ENCODE measurements at places on chromosomes 12 and 14.

GRCh38 chr12:105175397-105175990, 60.5 kb downstream of the APPL2 start:
- no peak for DNase-seq

GRCh38 chr12:132551641-132552031, 58.7 kb downstream of the LRCOL1 start:
- DNase-seq = no peak

DNA sequence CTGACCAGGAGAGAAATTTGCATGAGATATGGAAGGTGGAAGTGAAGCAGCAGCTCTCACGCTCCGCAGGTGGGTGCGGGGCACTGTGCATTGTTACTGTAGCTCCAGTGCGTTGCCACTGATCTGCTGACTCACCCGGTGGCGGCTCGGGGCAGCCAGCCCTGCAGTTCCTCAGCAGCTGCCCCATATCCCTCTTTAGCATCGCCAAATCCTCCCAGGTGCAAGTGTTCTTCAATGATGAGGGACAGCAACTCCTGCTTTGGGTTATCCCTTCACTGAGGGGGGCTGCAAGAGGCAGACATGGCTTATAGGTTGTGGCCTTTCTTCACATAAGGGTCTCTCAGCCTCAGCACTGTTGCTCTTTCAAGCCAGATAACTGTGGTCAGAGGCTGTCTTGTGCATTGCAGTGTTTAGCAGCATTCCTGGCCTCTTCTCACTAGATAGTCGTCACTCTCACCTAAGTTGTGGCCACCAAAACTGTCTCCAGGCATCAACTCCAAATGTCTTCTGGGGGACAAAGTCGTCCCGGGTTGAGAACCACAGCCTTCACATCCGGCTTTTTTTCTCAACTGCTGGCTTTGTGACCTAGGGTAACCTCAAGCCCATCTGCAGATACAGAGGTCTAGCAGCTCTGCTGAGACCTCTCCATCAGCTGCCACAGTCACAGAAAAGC, 180.8 kb downstream of the EFCAB11 start:
- DNase-seq = no peak

DNA sequence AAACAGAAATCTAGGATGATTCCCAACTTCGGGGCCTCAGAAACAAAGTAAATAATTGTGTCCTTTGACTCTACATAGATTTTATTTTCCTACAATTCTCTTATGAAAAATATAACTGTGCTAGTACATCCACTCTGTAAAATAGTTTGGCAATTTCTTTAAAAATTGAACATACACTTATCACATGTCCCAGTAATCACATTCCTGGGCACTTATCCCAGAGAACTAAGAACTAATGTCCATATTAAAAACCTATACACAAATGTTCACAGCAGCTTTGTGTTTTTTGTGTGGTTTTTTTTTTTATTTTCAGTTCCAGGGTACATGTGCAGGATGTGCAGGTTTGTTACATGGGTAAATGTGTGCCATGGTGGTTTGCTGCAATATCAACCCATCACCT, 99.0 kb downstream of the KCNH5 start:
- DNase-seq = no peak

DNA sequence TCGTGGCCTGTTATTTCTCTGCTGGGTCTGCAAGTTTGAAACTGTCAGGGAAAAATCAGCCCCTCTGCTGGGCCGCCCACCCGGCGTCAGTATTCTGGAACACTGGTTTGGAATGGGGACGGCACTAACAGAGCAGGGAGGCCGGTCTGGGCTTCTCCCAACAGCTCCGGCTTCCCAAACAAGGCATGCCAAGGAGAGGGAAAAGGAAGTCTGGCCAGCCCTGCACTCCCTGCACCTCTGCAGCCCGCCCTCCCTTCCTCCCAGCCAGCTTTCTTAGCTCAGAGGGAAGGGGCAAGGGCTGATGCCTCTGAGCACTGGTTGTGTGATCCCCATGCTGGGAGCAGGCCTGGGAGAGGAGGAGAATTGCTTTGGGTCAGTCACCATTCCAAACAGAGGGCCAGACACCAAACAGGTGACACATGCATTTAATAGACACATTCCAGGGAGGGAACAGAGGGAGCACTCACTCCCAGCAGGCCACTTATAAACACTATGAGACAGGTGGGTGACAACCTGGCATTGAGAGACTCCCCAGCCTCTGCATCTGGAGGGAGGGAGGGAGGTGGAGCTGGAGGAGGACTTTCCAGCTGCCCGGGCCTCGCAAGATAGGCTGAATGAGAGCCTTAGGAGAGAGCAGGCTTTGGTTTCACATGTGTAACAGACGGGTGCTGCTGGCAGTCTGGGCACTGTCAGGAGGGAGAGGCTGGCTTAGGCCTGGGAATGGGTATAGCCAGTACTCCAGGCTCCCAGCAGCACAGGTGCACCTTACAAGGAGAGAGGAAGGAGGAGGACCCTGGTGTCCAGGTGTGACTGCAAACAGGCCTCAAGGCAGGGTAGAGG, 10.3 kb downstream of the KRT75 start:
- no peak for DNase-seq

DNA sequence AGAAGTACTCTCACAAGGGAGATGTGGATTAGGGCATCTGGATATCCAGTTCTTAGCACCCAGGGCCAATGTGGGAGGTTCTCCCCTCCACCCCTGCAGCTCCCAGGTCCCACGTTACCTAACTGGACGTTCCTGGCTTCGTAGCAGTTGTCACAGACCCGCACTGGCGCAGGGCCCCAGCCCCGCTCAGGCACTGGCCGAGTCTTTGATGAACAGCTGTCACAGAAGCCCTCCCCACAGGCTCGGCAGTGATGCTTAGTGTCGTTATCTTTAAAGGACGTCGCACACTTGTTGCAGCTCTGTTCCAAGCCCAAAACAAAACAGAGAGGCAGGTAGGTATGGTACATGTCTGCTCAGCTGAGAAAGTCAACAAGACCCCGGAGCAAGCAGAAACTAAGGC, 48.4 kb downstream of the DCAF4 start:
- DNase-seq = no peak

DNA sequence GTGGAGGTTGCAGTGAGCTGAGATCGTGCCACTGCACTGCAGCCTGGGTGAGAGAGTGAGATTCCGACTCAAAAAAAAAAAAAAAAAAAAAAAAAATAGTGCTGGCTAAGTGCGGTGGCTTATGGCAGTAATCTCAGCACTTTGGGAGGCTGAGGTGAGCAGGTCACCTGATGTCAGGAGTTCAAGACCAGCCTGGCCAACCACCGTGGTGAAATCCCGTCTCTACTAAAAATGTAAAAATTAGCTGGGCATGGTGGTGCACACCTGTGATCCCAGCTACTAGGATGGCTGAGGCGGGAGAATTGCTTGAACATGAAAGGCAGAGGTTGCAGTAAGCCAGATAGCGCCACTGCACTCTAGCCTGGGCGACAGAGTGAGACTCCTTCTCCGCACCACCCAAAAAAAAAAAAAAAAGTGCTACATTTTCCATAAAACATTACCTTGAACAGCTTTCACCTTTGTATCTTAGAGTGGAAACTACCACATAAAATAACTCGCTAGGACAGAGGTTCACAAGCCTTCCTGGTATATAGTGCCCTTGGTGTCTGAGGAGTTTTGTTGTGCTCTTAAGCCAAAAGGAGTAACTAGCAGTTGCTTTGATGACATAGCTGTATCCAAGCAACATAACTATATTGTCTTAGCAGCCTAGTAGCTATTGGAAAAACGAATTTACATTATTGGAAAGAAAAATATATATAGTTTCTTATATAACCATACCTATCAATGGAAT, 11.1 kb downstream of the PTGES3 start:
- DNase-seq = no peak

DNA sequence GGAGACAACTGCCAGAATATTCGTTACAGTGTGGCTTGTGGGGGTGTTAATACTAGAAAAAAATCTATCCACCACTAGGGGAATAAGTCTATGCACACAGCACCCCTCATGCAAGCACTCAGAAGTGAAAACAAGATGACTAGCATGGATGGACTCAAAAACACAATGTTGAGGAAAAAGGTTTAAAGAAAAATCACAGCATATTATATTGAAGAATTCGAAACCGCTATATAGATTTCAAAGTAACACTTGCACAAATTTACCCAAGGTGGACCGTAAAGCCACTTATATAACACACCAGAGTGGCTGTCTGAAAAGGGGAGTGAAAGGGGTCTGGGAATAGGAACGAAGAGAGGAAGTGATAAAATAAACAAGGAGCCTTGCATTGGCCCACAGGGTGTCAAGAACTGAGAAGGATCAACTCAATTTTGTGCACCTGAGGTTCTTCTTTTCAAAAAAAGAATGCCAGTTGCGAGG, 544 bp downstream of the ABCD4 start:
- no peak for DNase-seq

GRCh38 chr14:52318826-52319645, 4.9 kb downstream of the PTGER2 start:
- no peak for DNase-seq

GRCh38 chr12:77893918-77894317, 63.2 kb downstream of the NAV3 start:
- DNase-seq = no peak

DNA sequence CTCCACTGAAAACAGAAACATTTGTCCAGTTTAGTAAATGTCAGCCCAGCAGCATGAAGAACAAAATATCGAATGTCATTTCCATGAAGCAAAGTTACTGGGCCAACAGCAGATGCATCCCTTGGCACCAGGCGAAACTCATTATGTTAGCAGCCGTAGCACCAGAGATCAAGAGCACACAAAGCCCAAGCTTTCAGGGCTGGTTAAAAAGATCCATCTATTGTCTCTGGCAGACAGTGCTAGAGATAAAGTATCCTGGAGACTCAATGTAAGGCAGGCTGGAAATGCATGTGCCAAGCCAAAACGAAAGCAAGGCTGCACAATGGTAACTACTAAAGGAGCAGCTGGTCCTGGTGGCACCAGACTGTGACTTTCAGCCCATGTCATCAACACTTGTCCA, 120.3 kb upstream of the PLEKHG7 start:
- DNase-seq = no peak

GRCh38 chr12:102479939-102480338, 424 bp downstream of the IGF1 start:
- DNase-seq = no peak

DNA sequence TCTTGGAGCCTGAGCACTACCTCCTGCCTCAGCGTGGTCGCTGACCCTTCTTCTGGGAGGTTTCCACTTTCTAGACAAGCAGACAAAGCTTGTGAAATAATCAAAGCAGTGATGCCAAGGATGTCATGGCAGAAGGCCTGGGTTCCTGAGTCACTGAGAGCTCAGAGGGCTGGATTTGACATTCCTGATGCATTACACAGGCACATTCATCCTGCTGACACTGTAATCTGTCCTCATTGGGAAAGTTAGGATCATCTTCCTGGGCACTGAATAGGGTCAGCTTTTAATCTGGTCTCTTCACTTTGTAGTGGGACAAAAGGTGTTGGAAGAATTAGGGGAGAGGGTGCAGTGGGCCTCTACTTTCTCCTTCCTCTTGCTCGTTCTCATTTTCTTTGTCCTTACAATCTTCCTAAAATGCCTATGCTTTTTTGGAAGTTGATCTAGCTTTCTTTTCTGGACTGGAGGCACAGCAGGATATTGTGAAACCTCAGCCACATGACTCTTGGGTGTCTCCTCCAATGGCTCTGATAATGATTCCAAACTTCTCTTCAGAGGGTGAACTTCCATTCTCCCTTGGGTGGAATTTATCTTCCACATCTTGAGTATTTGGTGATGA, 29.6 kb downstream of the EEA1 start:
- no peak for DNase-seq

GRCh38 chr12:117686911-117687377, 281.8 kb downstream of the KSR2 start:
- no peak for DNase-seq

GRCh38 chr14:51008446-51008845, 64.2 kb upstream of the PYGL start:
- DNase-seq = no peak

DNA sequence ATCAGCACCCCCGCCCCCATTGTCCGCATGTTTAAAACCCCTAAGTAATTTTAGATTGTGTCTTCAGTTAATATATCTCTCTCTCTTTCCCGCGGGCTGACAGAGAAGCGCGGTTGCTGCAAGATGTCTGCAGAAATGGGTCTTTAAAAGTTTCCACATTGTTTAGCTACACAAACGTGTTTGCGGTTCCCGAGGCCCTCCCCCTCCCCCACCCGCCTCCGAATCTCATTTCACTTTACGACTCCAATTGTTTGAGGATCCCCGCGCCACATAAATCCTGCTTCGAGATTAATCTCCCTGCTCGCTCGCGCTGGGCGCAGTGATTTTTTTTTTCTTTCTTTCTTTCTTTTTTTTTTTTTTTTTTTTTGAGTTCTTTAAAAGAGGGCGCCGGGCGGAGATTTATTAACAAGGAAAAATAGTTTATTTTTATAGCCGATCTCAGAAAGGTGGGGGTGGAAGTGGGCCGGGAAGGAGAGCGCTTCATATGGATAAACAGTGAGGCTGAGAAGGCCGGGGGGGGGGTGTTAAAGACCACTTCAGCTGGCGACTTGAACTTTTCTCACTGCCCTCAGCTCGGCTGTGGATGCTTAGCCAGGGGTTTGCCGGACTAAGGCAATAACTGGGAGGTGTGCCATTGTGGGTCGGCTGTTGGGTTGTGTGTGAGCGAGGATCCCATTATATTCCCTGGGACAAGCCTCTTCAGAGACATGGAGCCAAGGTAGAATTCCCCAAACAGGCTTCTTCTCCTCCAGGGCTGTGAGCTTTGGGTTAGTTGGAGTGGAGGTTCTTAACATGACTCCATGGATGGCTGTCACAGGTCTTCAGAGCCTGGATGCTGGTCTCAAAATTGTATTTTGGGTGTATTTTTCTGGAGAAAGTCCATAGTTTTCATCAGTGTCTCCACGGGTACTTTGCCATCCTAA, 39.7 kb upstream of the TBX5 start:
- no peak for DNase-seq

DNA sequence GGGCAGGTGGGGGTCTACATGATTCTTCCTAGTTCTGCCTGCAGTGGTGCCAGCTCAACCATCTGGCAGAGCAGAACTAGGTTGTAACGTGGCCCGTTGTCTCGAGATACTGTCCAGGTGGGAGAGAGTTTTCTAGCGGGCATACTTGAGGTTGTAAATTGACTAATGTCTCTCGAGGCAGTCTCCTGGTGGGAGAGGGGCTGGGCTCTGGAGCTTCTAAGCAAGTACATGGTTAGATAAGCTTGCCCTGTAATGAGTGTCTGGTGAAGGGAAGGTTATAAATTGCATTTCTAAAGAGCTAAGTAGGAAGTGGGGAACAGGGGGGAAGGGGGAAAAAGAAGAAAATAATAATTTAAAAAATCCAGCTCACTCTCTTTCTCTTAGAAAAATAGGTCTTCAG, 18.1 kb downstream of the BDKRB1 start:
- no peak for DNase-seq

Measured in D721Med (cell line).